NCI-H1092 treated with DMSO at 0.1 percent for 48 hours (cell line): ENCODE measurements at places on chromosomes 6 and 20.

GRCh38 chr20:33441142-33441955 lies 2.2 kb downstream of the SNTA1 start:
- DNase-seq, result no peak

DNA sequence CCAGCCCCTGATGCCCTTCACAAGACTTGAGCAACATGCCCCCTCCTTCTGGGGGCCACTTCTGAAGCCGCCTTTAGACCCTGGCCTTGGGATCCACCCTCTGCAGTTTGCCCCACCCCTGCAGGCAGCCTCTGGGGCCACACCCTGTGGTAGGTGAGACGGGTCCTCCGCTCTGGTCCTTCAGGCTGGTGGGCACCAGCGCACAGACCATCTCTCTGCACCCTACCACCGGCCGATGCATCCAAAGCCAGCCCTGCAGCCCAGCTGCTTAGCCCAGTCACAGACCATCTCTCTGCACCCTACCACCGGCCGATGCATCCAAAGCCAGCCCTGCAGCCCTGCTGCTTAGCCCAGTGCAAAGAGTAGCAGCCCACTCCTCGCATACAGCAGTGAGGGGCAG lies 159.3 kb upstream of the ECI2 start:
- DNase-seq, result no peak

- no peak for DNase-seq
These were observed at the start of gene SCP2D1 for GRCh38 chr20:18813483-18813882. SCP2D1 (plus strand) TSS chr20:18813783; CDS start chr20:18813816, 33 bp downstream.

- DNase-seq, result no peak
These were observed 67.9 kb downstream of the KIF13A start for GRCh38 chr6:17919496-17919895.
